ENCODE measurements at places on chromosomes 4 and X.

DNA sequence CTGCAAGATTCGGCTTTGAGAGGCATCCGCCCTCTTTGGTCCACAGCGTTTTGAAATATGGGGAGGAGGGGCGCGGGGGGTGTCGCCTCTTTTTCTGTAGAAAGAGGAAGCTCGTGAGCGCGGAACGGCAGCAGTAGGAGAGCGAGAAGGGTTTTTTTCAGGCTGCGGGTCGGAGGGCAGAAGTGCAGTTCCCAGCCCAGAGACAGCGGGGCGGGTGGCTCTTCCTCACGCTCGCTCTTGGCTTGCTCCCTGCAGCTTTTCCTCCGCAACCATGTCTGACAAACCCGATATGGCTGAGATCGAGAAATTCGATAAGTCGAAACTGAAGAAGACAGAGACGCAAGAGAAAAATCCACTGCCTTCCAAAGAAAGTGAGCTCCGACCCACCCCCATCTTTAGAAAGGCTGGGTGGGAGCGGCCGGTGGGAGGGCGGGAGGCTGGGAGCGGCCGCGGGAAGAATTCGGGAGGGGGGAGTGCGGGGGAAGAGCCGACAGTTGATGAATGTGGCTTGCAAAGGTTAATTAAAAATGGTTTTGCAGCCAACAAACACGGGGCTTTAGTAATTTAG lies 1.2 kb downstream of the TMSB4X start:
- peak; percentile 76 for DNase-seq

DNA sequence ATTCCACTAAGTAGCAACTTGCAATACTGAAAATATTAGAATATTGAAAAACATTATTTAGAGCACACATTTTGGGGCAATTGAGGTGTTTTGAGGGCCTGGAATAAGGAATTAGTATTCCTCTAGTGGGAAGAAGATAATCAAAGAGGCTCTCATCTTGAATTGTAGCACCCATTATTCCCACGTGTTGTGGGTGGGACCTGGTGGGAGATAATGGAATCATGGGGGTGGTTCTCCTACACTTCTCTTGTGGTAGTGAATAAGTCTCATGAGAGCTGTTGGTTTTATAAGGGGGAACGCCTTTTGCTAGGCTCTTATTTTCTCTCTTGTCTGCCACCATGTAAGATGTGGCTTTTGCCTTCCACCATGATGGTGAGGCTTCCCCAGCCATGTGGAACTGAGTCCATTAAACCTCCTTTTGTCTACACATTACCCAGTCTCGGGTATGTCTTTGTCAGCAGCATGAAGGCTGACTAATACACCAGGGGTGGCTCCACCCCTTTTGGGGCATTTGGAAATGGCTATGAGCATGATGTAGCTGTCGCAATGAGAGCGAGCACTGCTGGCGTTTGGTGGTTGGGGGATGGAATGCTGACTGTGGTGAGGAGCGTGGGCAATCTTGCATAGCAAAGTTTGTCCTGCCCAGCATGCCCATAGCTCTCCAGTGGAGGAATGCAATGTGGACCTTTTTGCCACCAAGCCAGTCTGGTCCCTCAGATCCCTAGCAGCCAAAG lies 308.2 kb downstream of the FRMPD4 start:
- DNase-seq = no peak

GRCh38 chr4:101348995-101349800 lies 1.9 kb upstream of the PPP3CA start:
- DNase-seq = no peak

DNA sequence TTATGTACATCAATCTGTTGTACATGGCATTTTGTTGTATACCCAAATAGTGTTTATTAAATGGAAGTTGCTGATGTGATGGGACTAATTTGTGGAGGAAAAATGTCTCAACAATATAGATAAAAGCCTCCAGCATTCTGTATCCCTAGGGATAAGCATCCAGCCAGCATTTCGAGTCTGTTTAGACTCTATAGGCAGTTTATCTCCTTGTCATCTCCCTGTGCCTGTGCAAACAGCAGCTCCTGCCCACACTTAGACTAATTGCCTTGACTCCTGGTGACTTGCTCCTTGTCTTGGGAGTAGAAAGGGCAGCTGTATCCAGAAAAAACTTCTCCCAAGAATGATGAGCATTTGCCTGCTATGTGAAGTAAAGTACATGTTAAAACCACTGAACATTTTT lies 83.8 kb downstream of the DOCK11 start:
- no peak for DNase-seq

DNA sequence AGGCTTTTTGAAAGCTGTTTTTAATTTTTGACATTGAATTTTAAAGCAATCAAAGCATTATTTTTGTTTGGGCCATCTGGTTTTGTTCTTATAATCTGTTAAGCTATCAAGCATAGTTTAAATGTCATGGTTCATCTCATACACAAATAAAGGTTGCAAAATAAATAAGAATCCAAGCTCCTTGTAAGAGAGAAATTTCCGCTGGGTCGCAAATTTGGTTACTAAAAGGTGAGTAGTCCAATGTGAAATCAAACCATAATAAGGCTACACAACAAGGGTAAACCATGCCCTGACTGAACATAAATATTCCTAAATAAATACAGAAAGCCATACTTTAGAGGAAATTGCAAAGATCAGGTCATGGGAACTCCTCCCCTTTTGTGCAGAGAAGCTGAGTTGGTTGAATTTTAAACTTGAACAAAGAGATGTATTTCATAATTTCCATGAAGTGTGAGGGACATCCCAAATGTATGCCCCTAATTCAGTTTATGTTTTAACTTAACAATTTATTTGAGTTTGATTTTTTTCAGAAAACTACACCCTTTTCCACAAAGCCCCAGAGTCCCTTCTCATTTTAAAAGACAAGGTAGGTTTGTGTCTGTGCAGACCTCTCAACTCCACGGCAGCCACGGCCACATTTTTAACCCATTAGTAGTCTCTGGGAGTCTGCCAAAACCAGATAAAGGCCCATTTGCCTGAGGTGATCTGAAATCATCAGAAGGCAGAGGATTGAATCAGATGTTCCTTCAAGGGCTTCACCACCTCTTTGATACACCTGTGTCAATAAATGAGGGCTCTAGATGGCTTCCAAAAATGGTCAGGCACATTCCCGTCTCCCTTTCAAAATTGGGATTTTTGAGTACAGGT lies 85.2 kb downstream of the PLAC1 start:
- no peak for DNase-seq

GRCh38 chr4:52752936-52753335 lies 1.7 kb upstream of the ERVMER34-1 start:
- no peak for DNase-seq

- DNase-seq = no peak
Measured at GRCh38 chr4:98793658-98794057, 135.2 kb upstream of the TSPAN5 start.

GRCh38 chrX:56107320-56107719 lies 124.8 kb upstream of the KLF8 start:
- no peak for DNase-seq

DNA sequence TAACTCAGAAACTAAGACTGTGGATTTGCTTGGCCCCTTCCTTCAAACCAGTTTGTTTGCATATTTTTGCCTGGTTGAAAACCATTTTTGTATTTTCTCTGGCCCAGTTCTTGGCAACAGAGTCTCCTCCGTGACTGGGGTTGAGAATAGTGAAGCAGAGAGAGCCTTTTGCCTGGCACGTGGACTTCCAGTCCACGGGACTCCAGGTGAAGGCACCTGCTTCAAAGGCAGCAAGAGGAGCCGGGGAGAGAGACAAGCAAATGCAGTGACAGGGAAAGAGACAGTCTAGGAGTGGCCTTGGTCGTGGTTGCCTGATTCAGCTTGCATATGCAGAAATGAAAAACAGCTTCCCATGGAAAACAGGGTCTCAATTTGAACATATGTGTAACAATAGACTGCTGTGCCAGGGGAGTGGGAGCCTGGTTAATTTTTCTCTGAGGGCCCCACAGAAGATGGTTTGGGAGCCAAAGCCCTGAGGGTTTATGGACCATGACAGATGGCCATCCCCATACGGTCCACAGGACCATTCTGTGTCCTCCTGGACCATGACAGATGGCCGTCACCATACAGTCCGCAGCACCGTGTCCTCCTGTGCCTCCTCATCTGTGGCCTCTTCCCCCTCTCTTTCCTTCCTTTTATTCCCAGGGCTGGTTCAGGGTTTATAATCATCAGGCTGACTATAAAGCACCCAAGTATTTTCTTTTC lies 272.2 kb upstream of the RASGEF1B start:
- no peak for DNase-seq

GRCh38 chrX:131441033-131441432 lies 102.8 kb upstream of the OR13H1 start:
- DNase-seq = no peak

DNA sequence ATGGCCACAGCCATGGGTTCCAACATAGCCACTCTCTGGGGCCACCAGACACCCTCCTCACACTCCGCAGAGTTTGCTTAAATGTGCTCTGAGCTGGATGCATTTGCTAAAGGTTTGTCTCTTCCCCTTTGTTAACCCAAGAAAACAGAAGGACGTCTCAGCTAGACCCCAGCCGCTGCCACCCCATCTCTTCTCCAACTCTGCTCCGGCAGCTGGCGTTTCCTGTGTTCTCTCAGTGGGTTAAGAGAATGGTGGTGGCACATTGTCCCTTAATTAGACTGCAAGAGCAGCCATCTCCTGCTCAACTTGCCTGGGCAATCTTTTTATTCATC lies 43.7 kb upstream of the FAM9C start:
- no peak for DNase-seq

GRCh38 chrX:53594354-53594753 lies 92.2 kb downstream of the HUWE1 start:
- DNase-seq = peak; percentile 31

GRCh38 chrX:9241427-9241826 lies 207.5 kb upstream of the FAM9B start:
- DNase-seq = no peak

DNA sequence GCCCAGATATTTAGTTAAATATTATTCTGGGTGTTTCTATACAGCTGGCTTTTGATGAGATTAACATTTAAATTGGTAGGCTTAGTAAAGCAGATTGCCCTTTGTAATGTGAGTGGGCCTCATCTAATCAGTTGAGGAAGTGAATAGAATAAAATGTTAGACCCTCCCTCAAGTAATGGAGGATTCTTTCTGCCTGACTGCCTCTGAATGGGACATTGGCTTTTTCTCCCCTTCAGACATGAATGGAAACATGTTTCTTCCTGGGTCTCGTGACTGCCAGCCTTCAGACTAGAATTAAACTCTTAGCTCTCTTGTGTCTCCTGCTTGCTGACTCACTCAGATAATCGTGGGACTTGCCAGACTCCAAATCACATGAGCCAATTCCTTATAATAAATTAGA lies 266.7 kb downstream of the INPP4B start:
- DNase-seq = no peak

DNA sequence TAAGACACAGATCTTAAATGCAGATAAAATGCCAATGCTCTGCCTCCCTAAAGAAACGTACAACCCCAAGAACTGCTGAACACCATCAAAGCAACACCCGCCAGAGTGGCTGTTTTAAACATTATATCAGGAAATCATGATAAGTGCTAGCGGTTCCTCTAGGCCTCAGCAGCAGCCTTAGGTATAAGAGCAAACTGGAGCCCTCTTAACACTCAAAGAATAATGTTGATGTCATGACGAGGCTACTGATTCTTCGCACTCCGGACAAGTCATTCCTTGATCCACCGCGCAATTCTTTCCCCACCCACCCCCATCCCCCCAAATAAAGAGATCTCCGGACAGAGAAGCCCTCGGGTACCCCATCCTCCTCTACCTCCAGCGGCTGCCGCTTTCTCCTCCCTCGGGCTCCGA lies 507 bp downstream of the LIN54 start:
- no peak for DNase-seq

- no peak for DNase-seq
Measured at GRCh38 chr4:38666766-38667084, 2.7 kb downstream of the KLF3 start.

GRCh38 chr4:6369924-6370645 lies 100.4 kb downstream of the WFS1 start:
- DNase-seq = no peak

- peak; percentile 29 for DNase-seq
Measured at GRCh38 chrX:39762266-39762841, 335.4 kb downstream of the BCOR start.

DNA sequence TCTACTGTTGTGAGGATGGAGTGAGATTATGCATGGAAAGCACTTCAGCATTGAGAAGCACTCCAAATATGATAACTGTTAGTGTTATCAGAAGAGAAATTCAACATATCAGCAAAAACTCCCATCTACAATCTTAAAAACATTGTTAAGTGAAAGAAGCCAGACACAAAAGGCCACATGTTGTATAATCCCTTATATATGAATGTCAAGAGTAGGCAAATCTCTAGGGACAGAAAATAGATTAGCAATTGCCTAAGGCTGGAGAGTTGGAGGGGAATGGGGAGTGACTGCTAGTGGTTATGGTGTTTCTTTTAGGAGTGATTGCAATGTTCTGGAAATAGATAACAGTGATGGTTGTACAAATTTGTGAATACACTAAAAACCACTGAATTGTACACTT lies 122.5 kb upstream of the LNX1 start:
- no peak for DNase-seq

DNA sequence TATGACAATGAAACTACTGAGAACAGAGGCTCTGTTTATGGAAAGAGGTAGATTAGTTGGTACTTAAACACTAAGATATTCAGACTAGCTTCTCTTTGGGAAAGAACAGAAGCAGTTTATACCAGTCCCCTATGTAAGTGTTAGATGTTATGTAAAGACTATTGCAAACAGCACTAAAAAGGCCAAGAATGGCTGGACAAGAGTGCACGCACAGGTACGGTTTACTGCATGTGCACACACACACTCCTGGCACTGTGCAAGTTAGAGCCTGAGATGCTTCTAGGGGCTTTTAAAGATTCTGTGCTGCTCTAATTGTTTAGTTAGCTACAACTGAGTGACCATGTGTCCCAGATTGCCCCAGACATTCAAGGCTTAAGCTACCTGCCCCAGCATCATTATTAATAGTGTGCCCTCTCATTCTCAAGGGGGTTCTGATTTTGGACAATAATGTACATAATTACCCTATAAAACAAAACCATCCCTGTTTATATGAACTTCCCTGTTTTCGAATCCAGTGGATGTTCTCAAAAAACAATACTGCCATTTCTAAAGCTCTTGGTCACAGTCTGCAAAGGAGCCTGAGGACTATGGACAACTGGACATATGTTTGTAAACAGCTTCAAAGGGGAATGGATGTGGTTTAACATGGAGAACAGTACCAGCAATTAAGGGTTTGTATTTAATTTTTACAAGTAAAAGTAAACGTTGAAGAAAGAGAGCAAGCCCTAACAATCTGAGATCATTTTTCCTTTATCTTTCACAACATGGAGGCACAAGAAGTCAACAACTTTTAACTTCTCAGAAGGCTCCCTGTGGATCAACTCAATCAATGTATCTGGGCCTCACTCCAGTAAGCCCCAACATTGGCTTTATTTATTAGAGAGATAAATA lies 2.0 kb downstream of the SETD7 start:
- DNase-seq = no peak
